Activated CD4-positive, alpha-beta T cell treated with anti-CD3 and anti-CD28 coated beads, Interleukin-2, amount 10 ng/mL, durations not matched to agents 24 days and 14 days (primary cell): ENCODE measurements at places on chromosomes 3 and 15. TPM values are rescaled to one million over a fixed set of nuclear protein-coding genes. Genes with fewer than 3 reads are reported as not detected.

ESYT3 gene
- total RNA-seq = 0.17 and 0.23 TPM in 2 replicates

CLCN2 gene
- total RNA-seq = 8.3 and 8.4 TPM in 2 replicates

STRIT1 gene
- not detected in 2 replicates for total RNA-seq

UPK1B gene
- total RNA-seq = not detected in 2 replicates

DNA sequence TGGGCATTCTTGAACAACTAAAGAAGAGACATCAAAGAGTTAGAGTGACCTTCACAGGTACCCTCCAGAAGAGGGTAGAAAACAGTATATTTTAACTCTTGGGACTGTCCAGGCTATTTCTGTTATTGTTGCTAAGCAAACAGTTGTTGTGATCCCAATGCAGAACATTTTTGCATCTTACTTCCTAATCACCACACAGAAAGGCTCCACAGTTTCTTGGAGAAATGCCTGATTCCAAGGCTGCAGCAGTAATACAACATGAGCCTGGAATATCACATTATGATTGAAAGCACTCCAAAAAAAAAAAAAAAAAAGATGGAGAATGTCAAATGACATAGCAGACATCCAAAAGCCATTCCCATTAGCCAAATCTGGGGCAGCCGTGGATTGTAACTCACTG is 195.6 kb downstream of the CTNNB1 start:
- H3K27me3 ChIP-seq = no peaks in the 10 kb centered on the region
- H3K36me3 ChIP-seq = no peaks in the 10 kb centered on the region
- H3K4me3 ChIP-seq = no peak overlapping the region
- DNase-seq = no peak
- H3K27ac ChIP-seq = no peak overlapping the region
- no peaks in the 10 kb centered on the region for H3K4me1 ChIP-seq

DNA sequence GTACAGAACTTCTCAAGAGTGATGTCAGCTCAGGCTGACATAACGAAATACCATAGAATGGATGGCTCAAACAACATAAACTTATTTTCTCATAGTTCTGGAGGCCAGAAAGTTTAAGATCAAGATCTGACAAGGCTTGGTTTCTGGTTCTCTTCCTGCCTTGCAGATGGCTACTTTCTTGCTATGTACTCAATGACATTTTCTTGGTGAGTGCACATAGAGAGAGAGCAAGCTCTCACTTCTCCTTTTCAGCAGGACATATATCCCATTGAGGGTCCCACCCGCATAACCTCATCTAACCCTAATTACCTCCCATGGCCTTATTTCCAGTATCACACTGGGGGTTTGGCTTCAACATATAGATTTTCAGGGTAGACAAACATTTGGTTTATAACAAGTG is 1072.1 kb downstream of the PLOD2 start:
- no peaks in the 10 kb centered on the region for H3K4me1 ChIP-seq
- no peaks in the 10 kb centered on the region for H3K27me3 ChIP-seq
- no peaks in the 10 kb centered on the region for H3K36me3 ChIP-seq
- no peak overlapping the region for H3K27ac ChIP-seq
- H3K4me3 ChIP-seq = no peak overlapping the region

DNA sequence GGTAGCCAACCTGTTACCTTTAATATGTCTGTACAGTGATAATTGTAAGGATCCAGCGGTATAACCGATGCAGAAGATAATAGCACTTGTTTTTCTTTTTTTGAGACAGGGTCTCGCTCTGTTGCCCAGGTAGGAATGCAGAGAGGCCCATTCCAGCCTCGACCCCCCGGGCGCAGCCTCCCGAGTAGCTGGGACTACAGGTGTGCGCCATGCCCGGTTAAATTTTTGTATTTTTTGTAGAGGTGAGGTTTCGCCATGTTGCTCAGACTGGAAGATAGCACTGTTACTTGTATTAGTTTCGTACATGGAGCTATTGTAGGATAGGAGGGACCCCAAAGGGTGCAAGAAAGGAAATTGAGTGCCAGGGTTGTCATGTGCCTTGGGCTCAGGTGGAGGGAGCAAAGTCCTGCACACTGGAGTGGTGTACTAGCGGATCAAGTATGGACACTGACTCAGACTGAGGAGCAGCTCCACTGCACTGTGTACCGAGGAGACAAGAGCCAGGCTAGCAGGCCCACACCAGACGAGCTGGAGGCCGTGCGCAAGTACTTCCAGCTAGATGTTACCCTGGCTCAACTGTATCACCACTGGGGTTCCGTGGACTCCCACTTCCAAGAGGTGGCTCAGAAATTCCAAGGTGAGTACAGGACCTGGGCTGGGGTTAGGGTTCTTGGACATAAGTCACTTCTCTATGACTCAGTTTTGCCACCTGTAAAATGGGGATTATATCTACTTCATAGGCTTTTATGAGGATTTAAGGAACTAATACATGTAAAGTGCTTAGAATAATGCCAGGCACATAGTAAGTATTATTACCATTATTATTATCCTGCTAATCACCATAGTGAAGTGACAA is 1.0 kb downstream of the OGG1 start:
- peak overlapping the region; percentile 96 for H3K27ac ChIP-seq
- H3K27me3 ChIP-seq = no peaks in the 10 kb centered on the region
- peak overlapping the region; percentile 91 for H3K4me3 ChIP-seq
- DNase-seq = peak; percentile 72

GRCh38 chr15:40534371-40534770 is 30.5 kb downstream of the CCDC32 start:
- no peaks in the 10 kb centered on the region for H3K36me3 ChIP-seq
- no peak overlapping the region for H3K4me3 ChIP-seq
- DNase-seq = no peak
- no peak overlapping the region for H3K27ac ChIP-seq
- no peaks in the 10 kb centered on the region for H3K4me1 ChIP-seq

- no peaks in the 10 kb centered on the region for H3K4me1 ChIP-seq
- H3K27me3 ChIP-seq = peaks cover 2% of the 10 kb centered on the region
- no peaks in the 10 kb centered on the region for H3K36me3 ChIP-seq
- H3K27ac ChIP-seq = no peak overlapping the region
- no peak overlapping the region for H3K4me3 ChIP-seq
- DNase-seq = no peak
These were observed 284.9 kb upstream of the TBC1D5 start for GRCh38 chr3:18027161-18027939.

DNA sequence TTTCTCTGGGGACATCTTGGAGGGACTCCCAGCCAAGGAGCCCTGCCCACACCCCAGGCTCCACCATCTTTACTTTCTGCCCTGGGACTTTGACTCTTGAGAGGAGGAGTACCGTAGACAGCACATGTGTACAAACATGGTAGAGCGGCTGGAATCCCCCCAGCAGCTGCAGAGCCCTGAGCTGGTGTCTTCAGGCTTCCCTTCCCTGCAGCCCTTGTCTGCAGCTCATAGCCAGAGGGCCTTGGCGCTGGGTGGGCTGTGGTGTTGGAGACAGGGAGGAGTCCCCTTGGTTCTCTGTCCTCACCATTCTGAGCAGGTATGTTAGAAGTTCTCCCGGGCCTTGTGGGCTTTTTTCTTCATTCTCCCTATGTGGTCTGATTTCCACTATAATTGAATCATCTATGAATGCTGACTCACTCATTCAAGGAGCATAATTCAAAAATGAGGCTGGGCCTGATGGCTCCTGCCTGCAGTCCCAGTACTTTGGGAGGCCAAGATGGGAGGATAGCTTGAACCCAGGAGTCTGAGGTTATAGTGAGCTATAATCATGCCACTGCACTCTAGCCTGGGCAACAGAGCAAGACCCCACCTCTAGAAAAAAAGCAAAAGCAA is 97.8 kb upstream of the MEF2A start:
- peaks cover 5% of the 10 kb centered on the region for H3K4me1 ChIP-seq
- no peak for DNase-seq
- H3K27me3 ChIP-seq = peaks cover 15% of the 10 kb centered on the region
- H3K36me3 ChIP-seq = no peaks in the 10 kb centered on the region
- H3K27ac ChIP-seq = no peak overlapping the region

DNA sequence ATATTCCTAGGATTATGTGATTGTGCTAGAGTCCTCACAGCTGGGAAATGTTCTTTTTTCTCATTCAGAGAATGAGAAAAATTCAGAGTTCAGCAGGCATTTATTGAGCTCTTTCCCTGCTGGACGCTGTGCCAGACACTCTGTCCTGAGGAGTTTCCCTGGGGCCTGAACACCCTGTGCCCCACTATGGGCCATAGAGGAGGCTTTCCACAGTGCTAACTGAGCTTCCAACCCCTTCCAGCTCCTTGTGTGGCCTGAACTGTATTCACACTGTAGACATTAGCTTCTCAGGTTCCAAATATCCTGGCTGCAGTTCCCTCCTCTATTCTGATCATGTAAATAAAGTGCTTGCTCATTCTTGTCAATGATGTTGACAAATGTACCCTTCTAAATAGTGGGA is 10.0 kb downstream of the ABHD2 start:
- H3K4me3 ChIP-seq = no peak overlapping the region
- H3K27me3 ChIP-seq = no peaks in the 10 kb centered on the region
- H3K36me3 ChIP-seq = peaks cover 34% of the 10 kb centered on the region
- DNase-seq = no peak
- peaks cover 22% of the 10 kb centered on the region for H3K4me1 ChIP-seq

DNA sequence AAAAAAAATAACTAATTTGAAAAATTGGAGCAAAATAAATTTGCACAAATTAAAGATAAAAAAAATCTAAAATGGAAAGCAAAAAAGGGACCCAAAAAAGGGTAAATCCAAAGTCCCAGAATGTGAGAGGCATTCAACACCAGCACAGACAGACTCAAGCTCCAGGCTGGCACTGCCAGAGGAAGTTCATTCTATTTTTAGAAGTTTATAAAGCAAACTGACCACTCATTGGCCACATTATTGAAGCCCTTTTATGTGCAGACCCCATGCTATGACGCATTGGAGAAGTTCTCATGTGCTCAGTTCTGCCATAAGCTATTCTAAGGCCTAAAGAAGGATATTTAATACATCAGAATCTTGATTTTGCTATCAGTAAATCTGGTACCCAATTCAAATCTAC is 17.6 kb upstream of the BOC start:
- H3K4me3 ChIP-seq = no peak overlapping the region
- peaks cover 5% of the 10 kb centered on the region for H3K27me3 ChIP-seq
- no peaks in the 10 kb centered on the region for H3K36me3 ChIP-seq
- no peak for DNase-seq

DNA sequence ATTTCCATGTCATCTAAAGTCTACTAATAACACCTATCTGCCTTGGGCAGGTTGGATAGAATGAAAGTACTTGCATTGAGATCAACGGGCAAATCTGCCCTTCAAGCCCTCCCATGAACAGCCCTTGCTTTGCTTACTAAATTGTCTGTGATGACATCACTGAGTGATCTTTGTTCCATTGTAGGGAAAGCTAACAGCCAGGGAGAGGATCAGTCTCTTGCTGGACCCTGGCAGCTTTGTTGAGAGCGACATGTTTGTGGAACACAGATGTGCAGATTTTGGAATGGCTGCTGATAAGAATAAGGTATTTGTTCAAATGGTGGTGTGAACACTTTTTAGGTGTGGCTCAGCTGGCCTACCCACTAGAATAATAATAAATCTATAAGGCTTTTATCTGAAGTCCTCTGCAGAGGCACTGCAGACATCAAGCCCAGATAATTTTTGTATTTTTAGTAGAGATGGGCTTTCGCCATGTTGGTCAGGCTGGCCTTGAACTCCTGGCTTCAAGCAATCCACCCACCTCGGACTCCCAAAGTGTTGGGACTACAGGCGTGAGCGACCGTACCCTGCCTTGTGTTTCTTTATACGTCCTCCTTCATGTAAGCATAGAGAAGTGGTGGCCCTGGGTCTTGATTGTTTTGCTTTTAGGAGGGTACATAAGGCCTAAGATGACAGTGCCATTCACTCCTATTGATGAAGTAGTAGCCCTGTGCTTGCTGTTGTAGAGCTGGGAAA is 5.7 kb downstream of the PCCB start:
- peaks cover 25% of the 10 kb centered on the region for H3K36me3 ChIP-seq
- no peak for DNase-seq
- H3K27ac ChIP-seq = no peak overlapping the region
- peaks cover 11% of the 10 kb centered on the region for H3K4me1 ChIP-seq
- H3K4me3 ChIP-seq = no peak overlapping the region
- no peaks in the 10 kb centered on the region for H3K27me3 ChIP-seq

DNA sequence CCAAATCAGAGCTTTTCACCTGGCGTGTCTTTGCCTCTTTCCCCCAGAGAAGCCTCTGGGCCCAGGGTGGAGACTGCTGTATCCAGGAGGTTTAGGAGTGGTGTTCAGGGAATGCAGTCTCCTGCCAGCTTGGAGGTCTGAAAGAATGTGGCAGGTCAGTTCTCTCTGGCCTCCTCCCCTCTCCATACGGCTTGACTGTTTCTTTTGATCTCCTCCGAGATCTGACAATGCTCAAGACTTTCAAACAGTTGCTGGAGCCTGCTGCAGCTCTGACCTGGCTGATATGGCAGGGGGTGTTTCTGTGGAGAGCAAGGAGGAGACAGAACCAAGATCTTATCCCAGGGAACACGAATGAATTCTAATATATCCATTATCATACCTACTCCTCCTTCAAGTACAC is 24.7 kb upstream of the TM4SF4 start:
- H3K27me3 ChIP-seq = peaks cover 4% of the 10 kb centered on the region
- H3K4me1 ChIP-seq = no peaks in the 10 kb centered on the region
- no peak overlapping the region for H3K27ac ChIP-seq
- no peaks in the 10 kb centered on the region for H3K36me3 ChIP-seq

DNA sequence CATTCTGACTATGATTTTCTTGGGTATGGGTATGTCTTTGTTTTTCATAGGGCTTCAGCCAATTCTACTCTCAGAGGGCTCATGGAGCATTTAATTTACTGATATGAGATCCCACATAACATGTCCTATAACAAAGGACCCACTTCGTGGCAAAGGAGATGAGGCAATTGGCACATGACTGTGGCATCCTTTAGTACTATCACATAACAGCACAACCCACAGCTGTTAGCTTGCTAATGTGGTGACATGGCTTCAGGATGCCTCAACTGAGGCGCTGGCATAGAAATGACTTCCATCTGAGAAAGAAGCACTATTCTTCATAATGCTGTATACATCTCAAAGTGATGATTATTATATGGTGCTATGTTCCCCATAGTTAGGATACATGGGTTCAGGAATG is 48.1 kb upstream of the RFX7 start:
- H3K4me3 ChIP-seq = no peak overlapping the region
- H3K4me1 ChIP-seq = no peaks in the 10 kb centered on the region
- peaks cover 2% of the 10 kb centered on the region for H3K27me3 ChIP-seq
- H3K27ac ChIP-seq = no peak overlapping the region

DNA sequence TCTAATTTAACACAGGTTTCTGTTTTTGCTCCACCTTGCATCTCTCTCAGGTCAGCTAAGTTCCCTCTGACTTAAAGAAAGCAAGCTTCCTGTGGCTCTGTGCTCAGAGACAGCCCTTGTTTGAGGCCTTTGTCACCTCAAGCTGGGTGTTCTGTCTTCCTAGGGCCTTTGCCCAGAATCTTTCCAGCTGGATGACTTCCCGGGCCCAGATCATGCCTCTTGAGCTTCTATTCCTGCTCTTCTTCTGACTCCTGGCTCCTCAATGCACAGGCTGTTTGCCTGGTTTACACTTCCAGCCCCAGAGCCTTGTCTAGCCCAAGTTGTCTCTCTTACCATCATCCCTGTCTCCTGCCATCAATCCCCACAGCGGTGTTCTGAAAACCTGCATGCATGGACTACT is 300.6 kb downstream of the VPS13C start:
- no peaks in the 10 kb centered on the region for H3K4me1 ChIP-seq
- DNase-seq = no peak
- H3K27ac ChIP-seq = no peak overlapping the region
- no peak overlapping the region for H3K4me3 ChIP-seq
- H3K36me3 ChIP-seq = no peaks in the 10 kb centered on the region
